T-helper 2 cell treated with Interferon-gamma antibody and Interleukin-4, amounts not matched to agents 5 μg/mL and 100 μg/mL, for 36 hours (primary cell): ENCODE measurements at places on chromosomes 6 and 20.
A peak's percentile ranks its signal among the peaks of the same experiment; 100 is the strongest.

DNA sequence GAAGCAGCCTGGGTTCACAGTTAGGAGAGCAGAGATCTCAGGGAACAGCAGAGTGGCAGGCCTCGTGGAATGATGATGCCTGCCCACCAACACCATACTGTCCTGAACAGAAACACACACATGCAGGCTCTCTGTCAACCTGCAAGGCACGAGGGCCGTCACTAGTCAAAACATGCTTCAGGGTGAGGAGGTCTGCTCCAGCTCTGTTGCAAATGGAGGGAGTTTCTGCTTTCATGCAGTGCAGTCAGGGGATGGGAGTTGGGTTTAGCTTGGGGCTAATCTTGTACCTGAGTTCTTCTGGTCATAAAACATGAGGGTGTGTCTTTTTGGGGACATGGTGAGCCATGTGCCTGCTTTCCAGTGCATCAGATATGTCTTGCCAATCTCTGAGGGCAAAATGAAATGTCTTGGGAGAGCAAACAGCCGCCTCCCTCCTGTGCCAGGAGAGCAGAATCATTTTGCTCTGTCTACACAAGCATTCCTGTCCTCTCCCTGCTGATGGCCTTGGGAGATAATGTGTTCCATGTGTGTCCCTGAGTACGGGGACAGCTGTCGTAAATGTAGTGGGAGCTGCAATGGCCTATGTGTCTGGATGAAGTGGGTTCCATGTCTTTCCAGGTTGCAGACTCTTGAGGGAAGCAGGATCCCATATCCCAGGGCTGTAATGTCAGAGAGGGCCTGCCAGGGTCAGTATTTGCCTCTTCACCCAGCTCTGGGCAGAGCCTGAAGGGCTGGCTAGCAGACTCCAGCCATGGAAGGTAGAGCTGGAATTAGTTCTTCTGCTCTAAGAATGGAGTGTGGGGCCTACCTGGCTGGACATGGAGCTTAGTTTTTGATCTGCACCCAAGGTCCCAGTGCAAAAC is 40.6 kb downstream of the MAFB start:
- no peak for DNase-seq

DNA sequence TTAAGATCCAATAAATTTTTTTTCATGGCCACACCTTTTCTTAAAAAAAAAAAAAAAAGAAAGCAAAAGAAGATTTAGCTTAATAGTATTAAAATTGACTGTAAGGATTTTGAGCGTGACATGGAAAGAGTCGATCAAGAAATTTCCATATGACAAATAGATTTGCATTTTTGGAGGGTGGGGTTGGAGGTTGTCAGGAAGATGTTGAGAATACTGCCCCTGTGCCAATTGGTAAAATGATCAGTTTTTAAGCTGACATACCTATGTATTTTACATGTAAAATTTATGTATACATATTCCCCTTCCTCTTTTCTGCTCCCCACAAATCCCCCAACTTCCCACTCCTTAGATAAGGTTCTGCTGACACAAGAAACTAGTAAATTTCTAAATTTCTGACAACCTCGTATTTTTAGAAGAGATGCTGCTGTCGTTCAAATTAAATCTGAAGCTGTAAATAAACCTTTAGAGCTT is 520.9 kb downstream of the CD83 start:
- DNase-seq: no peak

DNA sequence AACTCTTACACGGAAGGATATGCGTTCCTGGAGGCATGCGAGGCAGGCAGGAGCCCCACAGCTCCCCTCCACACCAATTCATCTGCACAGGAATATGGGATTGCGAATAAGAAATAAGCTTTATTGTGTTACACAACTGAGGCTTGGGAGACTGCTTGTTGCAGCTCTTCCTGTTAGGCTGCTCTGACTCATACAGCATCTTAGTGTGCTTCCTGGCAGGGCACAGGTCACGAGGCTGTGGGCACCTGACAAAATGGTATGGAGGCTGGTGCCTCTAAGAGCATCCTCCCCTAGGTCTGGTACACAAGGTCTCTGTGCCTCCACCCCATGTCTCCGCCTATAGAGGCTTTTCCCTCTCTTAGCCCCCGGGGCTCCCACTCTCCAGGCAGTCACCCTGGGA is 6.8 kb downstream of the SLC22A3 start:
- no peak for DNase-seq

- DNase-seq: peak; percentile 45
Measured at GRCh38 chr6:32854376-32855178, 585 bp downstream of the PSMB9 start.

DNA sequence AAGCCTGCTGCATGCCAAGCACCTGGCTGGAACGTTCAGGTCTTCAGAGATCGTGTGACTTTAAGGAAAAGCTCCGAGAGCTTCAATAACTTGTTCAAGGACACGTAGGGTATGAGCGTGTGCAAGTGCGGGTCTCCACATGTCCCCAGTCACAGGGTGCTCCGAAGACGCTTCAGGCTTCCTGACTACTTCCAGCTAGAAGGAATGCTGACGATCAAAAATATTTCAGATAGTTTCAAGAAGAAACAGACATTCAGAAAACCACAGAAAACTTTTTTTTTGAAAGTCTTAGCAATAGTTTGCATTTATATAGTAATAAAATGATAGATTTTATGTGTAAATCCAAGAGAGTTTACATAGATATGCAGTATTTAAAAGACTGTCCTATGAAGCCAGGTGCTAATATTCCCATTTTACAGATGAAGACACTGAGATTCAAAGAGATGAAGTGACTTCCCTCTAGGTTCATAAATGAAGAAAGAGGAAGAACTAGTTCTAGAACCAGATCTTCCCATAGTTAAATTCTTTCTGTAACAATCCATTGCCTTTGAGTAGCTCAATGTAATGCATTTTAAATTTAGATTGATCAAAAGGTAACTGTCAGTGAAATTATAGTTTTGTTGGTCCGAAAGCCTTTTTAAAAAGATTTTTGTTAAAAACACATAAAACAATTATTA is 247.6 kb downstream of the MYLK4 start:
- DNase-seq: no peak
